Stimulated activated CD8-positive, alpha-beta memory T cell treated with anti-CD3 and anti-CD28 coated beads, Interleukin-15, amount 100 ng/mL, for 4 hours (primary cell): ENCODE measurements at places on chromosomes 2 and 18.

DNA sequence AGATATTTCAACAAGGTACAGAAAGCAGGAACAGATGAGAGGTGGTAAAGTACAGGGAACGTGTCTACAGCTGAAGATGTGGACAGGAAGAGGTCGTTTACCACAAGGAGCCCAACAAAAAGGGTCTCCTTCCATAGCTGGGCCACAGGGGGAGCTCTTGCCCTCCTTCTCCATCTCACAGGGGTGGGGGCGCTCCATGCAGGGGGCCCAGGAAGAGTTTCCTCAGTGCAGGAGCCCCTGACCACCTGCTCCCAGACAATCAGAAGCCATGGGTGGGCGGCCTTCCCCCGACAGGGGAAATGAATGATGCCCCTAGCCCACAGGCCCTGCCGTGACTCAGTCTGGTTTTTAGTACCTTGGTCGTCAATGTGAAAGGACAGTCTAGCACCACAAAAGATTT lies 163.6 kb upstream of the ZNF516 start:
- DNase-seq, result no peak

DNA sequence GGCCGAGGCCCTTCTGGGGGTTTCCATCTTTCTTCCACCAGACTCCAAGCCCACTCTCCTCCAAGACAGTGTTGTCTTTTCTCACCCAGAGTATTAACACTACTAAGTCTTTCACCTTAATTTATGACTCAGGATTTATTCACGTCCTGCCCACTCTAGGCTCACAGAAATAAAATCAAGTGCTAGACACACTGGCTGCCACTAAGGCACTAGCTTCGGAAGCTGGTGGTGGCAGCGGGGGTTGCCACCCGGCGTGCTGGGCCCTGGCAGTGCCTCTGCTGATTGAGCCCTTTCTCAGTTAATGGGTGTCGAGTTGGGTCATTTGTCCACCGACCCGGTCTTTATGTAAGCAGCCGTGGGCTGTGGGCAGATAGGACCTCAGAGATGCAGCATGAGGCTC lies 93.6 kb upstream of the FZD5 start:
- DNase-seq, result no peak

- no peak for DNase-seq
These were observed 5.3 kb upstream of the CYP27C1 start for GRCh38 chr2:127225186-127225960.

DNA sequence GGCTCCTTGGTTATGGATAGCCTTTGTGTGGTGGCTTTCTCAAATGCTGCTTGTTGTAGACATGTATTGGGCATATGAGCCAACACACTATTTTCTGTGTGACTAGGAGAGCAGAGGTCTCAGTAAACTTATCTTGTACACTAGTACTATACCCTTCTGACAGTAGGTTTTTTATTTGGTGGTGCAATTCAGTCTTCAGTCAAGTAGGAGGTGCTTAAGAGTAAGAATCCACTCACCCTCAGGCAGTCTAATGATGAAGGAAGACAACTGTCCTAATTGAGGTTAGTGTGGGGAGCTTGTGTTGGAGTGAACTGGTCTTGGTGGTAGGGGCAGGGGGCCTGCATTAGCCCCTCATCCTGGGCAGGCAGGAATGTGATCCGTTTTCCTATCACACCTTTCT lies 164.0 kb downstream of the SLC4A10 start:
- no peak for DNase-seq

DNA sequence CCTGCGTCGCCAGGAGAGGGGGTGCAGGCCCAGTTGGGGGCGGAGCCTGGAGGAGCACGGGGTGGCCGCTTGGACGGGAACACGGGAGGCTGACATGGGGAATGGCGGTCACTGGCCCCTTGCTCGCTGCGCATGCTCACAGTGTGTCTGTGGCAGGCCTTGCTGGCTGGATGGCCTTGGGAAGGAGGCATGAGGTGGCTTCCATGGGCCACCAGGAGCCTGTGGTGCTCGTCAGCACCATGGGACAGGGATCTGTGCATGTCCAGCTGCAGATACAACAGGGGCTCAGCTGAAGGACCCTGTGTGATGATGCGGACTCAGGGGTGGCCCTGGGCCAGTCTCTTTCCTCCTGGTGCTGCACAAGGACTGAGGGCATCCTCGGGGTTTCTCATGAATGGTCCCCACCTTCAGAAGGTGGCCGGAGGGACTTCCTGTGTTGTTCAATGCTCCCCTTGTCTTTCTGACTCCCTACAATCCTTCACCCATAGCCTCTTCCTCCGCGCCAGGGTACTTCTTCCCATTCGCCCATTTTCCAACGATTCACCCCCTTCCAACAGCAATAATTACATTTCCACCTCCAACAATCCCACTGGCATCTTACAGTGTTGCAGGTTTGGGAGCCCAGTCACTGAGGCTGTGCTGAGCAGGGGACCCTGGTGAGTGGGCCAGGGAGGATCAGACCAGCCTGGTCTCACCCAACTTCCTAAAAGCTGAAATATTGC lies 3.4 kb upstream of the SP140L start:
- DNase-seq, result no peak

GRCh38 chr2:212936572-212936971 lies 214.8 kb downstream of the IKZF2 start:
- no peak for DNase-seq

DNA sequence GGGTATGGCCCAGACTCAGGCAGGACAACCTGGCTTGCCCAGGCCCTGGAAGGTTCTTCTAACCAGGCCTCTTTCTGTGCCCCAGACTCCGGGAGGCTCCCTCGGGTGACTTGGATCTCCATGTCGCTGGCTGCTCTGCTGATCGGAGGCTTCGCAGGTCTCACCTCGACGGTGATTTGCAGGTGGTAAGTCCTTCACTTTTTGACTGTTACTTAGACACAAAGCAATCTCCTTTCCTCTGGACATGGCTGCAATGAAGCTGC lies 103.5 kb downstream of the TPO start:
- DNase-seq, result no peak

DNA sequence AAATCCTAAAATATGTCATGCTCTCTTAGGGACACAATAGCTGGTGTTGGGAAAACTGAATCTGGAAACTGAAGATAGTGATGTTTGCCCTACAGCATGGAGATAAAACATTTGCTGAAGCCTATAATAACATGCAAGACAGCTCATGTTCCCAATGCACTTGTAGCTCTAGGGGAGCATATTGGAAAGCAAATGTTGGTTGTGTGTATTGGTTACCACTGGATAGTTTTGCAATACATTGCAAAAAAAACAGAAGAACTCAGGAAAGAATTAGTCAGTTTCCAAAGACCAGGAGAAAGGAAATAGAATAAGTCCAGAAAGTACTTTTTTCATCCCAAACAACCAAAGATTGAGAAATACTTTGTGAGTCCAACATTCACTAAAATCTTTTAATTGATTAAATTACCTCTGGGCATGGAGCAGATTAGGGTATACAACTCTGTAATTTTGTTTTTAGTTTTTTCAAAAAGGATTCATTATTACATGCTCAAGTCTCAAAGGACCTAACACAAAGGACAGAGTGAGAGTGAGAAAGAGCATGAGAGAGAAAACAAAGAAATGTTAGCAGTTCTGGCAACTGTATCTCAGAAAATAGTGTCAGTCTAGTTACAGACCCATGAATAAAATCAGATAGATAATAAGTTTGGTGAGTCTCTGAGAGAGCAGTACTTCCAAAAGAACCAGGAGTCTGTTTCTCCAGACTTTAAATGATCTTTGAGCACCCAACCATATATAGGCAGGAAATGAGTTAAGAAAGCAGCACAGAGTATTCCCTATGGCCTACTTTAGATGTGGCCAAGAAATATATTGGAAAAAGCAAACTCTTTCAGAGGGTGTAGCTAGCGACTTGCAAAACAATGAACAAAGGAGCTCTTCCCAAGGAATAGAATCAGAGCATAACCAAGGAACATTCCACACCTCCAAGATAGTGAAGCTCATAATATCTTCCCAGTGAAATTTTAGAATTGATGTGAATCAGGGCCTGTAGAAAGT lies 36.6 kb upstream of the COL3A1 start:
- no peak for DNase-seq

- DNase-seq, result no peak
These were observed 84.5 kb downstream of the VAPA start for GRCh38 chr18:9998330-9998729.

DNA sequence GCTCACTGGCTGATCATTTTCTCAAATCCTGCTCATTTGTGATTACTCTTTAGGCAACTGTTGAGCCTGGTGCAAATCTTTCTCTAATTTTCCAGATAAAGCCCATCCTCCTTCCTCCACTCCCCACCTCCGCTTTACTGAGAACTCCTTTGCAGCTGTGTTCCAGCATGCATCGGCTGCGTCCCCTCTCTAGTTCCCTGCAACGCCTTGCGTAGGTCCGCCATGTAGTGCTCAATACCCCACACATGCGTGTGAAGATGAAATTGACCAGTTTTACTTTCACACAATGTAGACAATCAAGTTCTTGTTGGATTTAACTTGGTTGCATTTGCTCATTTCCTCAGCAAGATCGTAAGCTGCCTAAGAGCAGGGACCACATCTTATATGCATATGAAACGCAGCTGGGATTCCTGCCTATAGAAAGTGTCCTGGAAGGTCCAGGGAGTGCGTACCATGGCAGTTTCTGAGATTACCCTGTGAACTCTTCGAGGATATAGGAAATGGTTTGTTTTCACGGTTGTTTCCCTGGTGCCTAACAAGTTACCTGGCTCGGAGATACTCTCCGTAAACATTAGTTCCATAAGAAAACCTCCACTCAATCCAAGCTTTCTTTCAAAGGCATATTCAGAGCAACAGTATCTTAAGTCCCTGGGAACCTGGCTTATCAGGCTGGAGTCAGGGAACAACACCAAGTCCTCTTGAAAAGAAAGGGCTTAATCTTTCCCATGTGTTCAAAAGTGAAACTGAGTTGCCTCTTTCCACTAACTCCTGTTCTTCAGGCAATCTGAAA lies 766.4 kb upstream of the ID2 start:
- DNase-seq, result no peak

GRCh38 chr2:96961210-96961950 lies 25.0 kb downstream of the FAM178B start:
- no peak for DNase-seq

DNA sequence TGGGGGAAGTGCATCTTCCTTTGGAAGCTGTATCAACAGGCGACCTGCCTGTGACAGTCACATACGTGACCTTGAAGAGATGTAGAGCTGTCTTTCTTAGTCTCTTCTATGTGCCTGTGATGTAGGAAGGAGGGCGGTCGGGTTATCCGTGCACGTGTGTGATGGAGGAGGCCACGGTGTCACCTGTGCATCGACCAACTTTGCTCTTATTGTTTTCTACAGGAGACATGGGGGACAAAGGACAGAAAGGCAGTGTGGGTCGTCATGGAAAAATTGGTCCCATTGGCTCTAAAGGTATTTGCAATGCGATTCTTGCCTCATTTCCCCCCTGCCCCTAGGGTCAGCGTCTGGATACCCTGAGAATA lies 20.7 kb upstream of the ALLC start:
- no peak for DNase-seq
